Nucleus accumbens (tissue), 56 donors: ENCODE measurements at places on chromosomes 3 and 15.

DNA sequence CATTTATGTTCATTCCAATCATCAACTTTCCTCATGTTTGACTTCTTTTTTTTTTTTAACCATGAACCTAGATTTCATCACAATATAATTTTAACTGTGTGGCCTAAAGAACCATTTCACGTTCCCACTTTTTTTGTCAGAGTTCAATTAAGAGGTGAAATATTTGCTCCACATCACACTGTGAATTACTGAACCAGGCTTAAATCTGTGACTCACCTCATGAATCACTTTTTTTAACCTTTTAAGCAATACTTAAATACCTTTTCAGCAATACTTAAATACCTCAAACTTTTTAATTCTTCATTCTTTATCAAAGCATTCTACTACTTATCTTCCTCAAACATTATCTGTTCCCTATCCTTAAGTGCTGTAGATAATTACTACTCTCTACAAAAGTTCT lies 137.6 kb downstream of the SI start:
- DNase-seq: no peak

- DNase-seq: no peak
These were observed 306.6 kb downstream of the SOX2 start for GRCh38 chr3:182018361-182018760.

DNA sequence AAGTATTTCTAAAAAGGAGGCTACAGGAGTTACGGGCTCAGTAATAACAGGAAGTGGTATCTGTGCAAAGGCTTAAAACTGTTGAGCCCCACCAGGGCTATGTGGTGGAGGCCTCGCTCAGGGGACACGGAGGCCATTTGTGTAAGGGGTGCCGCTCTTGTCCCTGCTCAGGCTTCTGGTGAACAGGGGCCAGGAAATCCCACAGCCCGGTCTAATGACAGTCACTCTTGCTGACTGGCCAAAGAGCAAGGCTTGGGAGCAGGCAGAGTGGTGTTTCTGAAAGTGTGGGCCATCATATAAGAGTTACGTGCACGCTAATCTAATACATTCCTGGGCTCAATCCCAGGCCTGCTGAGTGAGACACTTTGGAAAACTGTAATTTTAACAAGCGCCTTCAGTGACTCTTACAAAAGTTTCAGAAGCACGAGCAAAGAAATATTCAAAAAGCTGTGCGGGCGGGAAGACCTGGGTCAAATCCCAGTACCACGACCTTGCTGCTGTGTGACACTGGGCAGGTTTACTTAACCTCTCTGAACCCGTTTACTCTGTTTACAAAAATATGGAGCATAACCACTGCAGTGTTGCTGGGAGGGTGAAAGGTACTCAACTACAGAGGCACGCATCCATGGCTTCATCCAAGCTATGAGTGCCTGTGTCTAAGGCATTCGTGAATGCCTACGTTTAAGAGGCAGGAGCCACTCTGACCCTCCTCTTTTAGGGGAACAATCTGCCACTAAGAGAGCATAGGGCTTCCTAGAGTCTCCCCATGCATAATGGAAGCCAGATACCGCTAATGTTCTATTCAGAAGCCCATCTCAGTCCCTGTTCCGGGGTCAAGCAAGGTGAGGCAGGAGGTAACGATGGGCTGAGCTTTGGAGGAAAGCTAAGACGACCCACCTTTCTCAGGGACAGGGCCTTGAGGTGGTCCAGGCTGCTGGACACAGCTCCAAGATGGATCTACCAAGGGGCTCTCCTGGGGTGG lies 2.0 kb downstream of the ATP10A start:
- no peak for DNase-seq

GRCh38 chr3:160403028-160403545 lies 3.6 kb downstream of the SMC4 start:
- DNase-seq: no peak

GRCh38 chr3:52367891-52368880 lies 52.1 kb downstream of the DNAH1 start:
- peak; percentile 27 for DNase-seq

GRCh38 chr3:94735354-94735753 lies 672.5 kb downstream of the NSUN3 start:
- no peak for DNase-seq

DNA sequence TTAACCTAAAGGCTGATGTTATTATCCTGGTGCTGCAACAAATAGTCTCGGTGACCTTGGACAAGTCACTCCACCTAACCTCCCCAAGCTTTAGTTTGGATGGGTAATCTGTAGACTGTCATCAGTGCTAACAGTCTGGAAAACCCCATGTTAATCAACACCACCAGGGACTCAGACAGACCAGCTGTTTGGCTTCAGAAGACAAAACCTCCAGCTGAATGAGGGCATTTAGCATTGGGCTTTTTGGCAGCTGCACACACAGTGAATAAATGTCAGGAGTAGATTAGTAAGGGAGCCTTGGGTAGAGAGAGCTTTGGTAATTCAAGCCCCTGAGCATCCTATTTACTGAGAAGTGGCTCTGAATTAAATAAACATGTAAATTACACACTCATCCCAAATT lies 24.9 kb upstream of the C3orf80 start:
- DNase-seq: no peak

- DNase-seq: no peak
These were observed 11.3 kb upstream of the RPL39L start for GRCh38 chr3:187150599-187150998.

GRCh38 chr15:37100109-37100965 lies at the start of gene MEIS2:
TSS of gene MEIS2 (minus strand) at chr15:37100549. CDS start at chr15:37099466, 1,083 bp downstream.
- peak; percentile 95 for DNase-seq

DNA sequence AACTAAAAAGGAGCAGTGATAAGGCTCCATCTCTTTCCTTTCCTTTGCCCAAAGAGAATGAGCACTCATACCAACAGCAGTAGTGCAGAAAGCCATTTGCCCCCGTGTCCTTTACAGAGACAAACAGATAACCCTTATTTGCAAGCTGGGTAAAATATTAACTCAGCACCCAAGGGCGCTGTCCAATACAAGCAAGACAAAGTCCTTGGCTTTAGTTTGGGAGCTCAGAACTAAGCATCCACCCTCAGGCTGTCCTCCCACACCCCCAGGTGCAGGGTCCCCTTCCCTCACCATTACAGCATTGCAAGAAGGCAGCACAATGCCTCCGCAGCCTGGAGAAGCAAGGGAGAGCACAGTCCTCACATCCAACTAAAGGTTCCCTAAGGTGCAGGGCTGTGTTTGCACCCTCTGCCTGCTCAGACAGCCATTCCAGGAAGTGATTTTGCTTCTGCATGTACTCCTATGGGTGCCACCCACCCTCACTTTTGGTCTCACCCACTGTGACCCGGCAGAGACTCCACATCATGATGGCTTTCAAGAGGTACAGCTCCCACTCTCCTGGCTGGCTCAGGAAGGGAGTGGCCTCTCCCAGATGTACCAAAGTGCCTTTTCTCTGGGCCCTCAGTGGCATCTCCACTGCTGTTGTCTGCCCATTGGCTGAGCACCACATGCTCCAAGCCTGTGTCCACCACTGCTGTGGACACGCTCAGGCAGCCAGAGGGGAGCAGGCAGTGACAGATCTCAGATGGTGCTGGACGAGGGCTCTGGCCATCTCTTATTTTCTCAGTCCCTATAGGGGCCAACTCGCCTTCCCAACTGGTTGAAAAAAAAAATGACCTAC lies 34.1 kb upstream of the HES1 start:
- DNase-seq: no peak

- DNase-seq: no peak
These were observed 85.5 kb downstream of the KLHL25 start for GRCh38 chr15:85709250-85709649.

DNA sequence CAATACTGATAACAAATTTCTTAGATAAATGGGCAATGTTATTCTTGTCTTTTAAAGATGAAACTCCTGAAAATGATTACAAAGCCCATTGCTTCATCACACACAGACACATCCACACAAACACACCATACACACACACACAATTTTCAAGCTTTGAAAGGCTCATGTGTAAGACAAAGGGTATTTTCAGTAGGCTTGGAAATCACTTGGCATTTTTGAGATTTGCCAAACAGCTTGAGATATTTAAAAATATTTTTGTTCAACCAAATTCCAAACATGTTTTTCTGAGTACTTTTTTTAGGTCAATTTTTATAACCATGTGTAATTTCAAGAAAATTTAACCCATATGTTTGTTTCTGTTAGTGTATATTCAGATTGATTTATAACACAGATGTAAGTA lies 283.7 kb downstream of the ROBO2 start:
- DNase-seq: no peak

- DNase-seq: no peak
These were observed 9.1 kb downstream of the ATOSA start for GRCh38 chr15:52670087-52670486.

DNA sequence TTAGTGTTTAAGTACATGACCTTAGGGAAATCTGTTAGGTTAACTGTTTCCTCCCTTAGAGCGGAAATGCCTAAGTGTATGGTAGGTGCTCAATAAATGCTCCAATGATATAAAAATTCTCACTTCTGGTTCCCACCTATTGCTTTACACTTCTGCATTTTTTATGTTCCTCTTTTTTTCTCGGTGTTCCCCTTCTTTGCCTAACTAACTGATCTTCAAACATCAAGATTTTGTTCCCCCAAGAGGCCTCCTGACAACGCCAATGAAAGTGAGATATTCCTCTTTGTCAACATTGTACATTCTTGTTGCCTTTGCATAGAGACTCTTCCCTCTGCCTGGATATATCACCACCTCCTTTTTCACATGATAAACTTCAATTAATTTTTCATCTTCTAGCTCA lies 17.4 kb downstream of the SLC35A5 start:
- no peak for DNase-seq

GRCh38 chr3:32296251-32297204 lies 58.0 kb downstream of the CMTM8 start:
- no peak for DNase-seq

DNA sequence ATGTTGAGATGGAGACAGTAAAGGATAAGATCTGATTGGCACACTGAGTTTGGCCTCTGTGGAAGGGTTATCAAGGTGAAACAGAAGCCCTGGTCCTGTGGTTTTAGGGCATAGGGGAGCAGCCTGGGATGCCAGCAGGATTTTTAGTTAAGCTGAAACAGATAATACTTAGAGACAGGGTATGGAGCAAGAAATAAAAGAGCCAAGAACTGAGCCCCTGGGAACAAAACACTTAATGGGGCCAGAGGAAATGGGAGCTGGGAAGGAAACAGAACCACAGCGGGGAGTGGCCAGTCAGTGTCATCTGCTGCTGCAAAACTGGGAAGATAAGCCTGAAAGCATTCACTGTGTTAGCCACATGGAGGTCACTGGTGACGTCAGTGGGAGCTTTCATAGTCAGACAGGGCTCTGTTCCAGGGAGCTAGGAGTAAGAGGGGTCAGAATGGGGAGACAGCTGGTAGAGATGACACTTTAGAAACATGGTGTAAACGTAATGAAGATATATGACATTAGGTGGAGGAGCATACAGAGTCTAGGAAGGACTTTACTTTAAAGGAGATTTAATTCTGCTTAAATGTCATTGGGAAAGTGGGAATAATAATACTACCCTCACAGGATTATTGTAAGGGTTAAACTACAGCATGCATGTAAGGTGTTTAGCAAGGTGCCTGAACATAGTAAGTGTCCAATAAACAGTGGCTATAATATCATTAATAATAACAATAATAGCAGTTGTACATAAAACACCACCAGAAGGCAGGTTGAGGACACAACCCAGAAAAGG lies 172.7 kb upstream of the CTNNB1 start:
- peak; percentile 32 for DNase-seq

DNA sequence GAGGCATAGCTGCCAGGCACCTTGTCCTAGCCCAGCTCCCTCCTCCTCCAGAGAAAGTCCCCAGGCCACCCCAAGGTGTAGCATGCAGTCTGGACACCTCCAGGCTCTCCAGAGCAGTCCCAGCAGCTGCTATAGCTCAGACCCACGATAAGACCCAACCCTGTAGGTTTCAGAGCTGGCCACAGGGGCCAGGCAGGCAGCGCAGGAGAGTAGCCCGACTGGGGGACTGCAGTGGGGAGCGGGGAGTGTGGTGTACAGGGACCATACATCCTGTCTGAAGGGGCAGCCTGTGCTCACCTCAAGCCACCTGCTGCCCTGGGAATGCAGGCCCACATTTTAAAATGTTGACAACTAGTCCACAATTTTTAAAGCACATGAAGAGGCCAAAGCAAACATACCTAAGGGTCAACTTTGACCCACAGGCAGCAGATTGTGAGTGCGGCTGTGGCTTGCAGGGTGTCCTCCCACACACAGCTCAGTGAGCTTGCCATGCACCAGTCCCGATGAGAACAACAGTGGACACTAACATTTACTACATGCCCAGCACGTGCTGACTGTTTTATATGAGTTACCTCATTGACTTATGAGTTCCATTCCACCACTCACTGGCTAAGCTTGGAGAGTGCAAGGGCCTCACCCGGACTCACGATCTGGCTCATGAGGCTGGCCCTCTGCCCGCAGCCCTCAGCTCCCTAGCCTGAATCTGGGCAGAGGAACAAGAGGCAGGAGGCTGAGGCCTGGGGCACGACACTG lies 81.4 kb downstream of the DNAJB8 start:
- no peak for DNase-seq

- no peak for DNase-seq
These were observed 2.2 kb upstream of the IL17RC start for GRCh38 chr3:9914559-9915253.

- no peak for DNase-seq
These were observed 71.4 kb downstream of the MECOM start for GRCh38 chr3:169591983-169592644.

DNA sequence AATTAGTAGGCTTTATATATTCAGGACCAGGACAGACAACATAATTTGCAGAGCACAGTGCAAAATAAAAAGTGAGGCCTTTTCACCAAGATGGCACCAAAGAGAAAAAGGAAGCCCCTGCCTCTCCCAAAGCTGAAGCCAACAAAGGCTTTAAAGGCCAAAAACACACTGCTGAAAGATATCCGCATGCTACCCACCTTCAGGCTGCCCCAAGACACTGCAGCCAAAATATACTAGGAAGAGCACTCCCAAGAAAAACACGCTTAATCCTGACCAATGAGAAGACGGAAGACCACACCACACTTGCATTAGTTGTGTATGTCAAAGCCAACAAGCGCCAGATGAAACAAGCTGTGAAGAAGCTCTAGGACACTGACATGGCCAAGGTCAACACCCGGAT lies 38.0 kb downstream of the PIK3CB start:
- DNase-seq: no peak

- no peak for DNase-seq
These were observed 331.2 kb downstream of the ULK4 start for GRCh38 chr3:41630708-41631107.

DNA sequence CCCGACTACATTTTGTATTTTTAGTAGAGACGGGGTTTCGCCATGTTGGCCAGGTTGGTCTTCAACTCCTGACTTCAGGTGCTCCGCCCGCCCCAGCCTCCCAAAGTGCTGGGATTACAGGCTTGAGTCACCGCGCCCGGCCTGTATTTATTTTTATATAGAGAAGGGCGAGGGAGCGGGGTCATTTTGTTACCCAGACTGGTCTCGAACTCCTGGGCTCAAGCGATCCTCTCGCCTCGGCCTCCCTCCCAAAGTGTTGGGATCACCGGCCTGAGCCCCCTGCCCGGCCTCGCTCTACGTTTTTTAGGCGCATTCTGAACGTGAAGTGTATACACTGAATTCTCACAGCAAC lies 514 bp upstream of the PPP4R2 start:
- DNase-seq: no peak
